ENCODE measurements at places on chromosomes 12 and 14. TPM values are rescaled to one million over a fixed set of nuclear protein-coding genes. Genes with fewer than 3 reads are reported as not detected.
A peak's percentile ranks its signal among the peaks of the same experiment; 100 is the strongest.

Gene PLEKHG7
- total RNA-seq = not detected

GRCh38 chr12:79069009-79069408 lies 204.4 kb downstream of the SYT1 start:
- no peaks in the 10 kb centered on the region for H3K36me3 ChIP-seq
- no peak overlapping the region for H3K4me3 ChIP-seq
- H3K27me3 ChIP-seq = no peaks in the 10 kb centered on the region
- H3K27ac ChIP-seq = no peak overlapping the region
- DNase-seq = no peak

DNA sequence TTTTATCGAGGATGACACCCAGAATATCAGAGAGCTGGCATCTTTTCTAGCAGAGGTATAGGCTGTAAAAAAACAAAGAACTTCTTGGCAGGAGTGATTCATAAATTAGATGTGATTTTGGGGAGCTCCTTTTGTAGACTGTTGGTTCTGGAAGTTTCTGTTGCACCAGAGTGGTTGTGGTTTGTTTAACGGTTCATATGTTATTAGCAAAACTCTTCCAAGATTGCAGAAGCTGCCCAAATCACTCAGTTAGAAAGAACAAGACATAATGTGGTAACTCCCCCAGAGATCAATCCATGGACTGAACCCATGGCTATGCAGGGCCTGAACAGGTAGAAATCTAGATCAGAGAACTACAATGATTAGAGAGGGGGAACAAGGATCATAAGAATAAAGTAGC lies 6.7 kb upstream of the RNASE10 start:
- H3K27ac ChIP-seq = peak overlapping the region; percentile 61
- no peak overlapping the region for H3K4me3 ChIP-seq
- H3K27me3 ChIP-seq = no peaks in the 10 kb centered on the region
- peaks cover 11% of the 10 kb centered on the region for H3K4me1 ChIP-seq

- peaks cover 15% of the 10 kb centered on the region for H3K4me1 ChIP-seq
- no peak for DNase-seq
- H3K27ac ChIP-seq = peak overlapping the region; percentile 29
- H3K36me3 ChIP-seq = peaks cover 9% of the 10 kb centered on the region
- H3K27me3 ChIP-seq = no peaks in the 10 kb centered on the region
- no peak overlapping the region for H3K4me3 ChIP-seq
Measured at GRCh38 chr14:63214417-63215196, 10.4 kb downstream of the RHOJ start.

GRCh38 chr12:32264961-32265360 lies 134.4 kb upstream of the FGD4 start:
- no peaks in the 10 kb centered on the region for H3K36me3 ChIP-seq
- H3K4me3 ChIP-seq = no peak overlapping the region
- H3K27ac ChIP-seq = no peak overlapping the region
- H3K4me1 ChIP-seq = no peaks in the 10 kb centered on the region

DNA sequence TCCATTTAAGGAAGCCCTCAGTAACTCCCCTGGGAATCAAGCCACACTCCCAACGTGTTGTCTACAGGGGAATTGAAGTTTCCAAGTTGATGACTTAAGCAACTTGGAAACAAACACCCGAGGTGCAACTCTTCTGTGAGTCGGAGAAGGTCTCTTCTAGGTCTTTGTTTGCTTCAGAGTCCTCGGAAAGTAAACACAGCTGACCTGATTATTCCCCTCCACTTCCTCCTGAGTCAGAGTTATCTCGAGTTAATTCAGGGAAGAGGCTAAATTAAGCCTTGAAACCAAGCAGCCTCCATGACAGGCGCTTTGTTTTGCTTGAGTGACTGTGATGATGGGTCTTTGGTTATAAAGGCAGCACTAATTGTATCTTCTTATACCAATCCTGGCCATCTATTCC lies 41.8 kb downstream of the TUNAR start:
- no peak overlapping the region for H3K27ac ChIP-seq
- H3K4me3 ChIP-seq = no peak overlapping the region
- H3K27me3 ChIP-seq = no peaks in the 10 kb centered on the region

DNA sequence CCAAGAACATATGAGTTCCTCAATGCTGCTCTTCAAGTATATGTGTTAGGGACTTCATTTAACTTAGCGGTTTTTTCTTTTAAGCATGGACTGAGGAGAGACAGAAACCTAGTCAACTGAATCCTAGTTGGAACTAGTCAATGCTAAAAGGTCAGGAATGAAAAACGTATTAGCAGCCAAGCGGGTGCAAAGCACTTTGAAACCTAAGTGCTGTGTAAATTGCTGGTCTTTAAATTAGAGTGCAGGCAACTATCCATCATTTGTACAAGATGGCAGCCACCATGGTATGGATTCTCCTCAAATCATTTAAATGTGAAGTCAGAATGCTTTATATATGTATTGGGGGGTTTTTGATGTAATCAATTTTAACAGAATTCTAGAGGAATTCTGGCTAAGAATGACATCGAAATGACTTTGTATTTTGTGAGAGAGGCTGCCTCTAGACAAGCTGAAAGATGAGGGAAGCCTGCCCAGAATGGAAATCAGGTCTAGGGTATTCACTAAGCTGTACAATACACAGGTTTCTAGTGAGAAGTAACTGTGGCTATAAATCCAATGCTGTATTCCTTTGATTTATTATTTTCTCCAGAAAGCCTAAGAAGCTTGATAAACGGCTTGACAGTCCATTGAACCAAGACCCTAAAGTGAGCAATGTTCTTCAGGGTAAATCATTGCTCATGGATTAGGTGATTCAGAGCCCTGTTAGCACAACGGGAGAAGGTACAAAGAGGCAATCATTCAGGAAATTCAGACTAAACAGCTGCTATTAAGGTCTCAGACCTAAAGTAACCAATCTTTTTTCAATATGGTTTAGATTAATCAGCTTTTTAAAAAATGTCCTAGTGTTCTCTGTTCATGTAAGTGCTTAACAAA lies 198.8 kb downstream of the ANO2 start:
- H3K4me1 ChIP-seq = no peaks in the 10 kb centered on the region
- no peaks in the 10 kb centered on the region for H3K27me3 ChIP-seq
- H3K27ac ChIP-seq = no peak overlapping the region
- H3K4me3 ChIP-seq = no peak overlapping the region
- H3K36me3 ChIP-seq = no peaks in the 10 kb centered on the region
- DNase-seq = no peak

DNA sequence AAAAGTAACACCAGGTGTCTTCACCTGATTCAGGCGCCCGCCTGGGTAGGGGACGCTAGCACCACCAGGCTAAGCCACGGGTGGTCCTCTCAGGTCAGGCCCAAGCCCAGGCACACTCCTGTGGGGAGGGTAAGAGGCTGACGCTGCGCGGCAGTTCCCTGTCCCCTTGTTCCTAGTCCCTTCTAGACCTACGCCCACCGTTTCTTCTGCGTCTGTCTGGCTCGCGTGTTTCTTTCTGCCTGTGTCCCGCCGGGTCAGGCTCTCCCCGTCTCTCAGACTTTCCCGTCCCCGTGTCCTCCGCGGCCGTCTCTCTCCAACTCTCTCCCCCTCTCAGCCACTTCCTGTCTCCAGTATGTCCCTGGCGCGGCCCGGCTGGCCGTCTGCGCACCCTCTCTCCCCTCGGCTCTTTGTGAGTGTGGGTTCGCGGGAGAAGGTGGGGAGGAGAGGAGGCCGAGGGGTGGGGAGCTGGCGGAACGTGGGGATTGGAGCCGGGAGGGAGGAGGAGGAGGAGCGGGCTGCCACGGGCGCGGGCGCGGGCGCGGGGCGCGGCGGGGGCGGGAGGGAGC lies 3.1 kb upstream of the TNS2 start:
- H3K27me3 ChIP-seq = no peaks in the 10 kb centered on the region
- H3K4me3 ChIP-seq = peak overlapping the region; percentile 77
- peak; percentile 91 for DNase-seq
- no peaks in the 10 kb centered on the region for H3K36me3 ChIP-seq
- H3K4me1 ChIP-seq = peaks cover 81% of the 10 kb centered on the region

GRCh38 chr12:119457271-119457670 lies 122.7 kb downstream of the CCDC60 start:
- no peak overlapping the region for H3K27ac ChIP-seq
- no peaks in the 10 kb centered on the region for H3K27me3 ChIP-seq

Gene ASB2
- total RNA-seq = 95.8 TPM

- H3K4me1 ChIP-seq = no peaks in the 10 kb centered on the region
- DNase-seq = no peak
- H3K36me3 ChIP-seq = peaks cover 37% of the 10 kb centered on the region
- no peak overlapping the region for H3K4me3 ChIP-seq
Measured at GRCh38 chr12:121273364-121273896, 23.1 kb downstream of the CAMKK2 start.

GRCh38 chr12:11836282-11837151 lies 187.0 kb downstream of the ETV6 start:
- H3K27ac ChIP-seq = peak overlapping the region; percentile 30
- peaks cover 6% of the 10 kb centered on the region for H3K36me3 ChIP-seq
- H3K4me1 ChIP-seq = peaks cover 13% of the 10 kb centered on the region
- H3K27me3 ChIP-seq = no peaks in the 10 kb centered on the region
- H3K4me3 ChIP-seq = no peak overlapping the region

Gene TRPV4
- total RNA-seq = 0.32 TPM

GRCh38 chr12:72226510-72226909 lies 45.7 kb upstream of the TRHDE start:
- no peak overlapping the region for H3K27ac ChIP-seq
- no peaks in the 10 kb centered on the region for H3K36me3 ChIP-seq
- no peaks in the 10 kb centered on the region for H3K27me3 ChIP-seq
- DNase-seq = no peak
- no peaks in the 10 kb centered on the region for H3K4me1 ChIP-seq

DNA sequence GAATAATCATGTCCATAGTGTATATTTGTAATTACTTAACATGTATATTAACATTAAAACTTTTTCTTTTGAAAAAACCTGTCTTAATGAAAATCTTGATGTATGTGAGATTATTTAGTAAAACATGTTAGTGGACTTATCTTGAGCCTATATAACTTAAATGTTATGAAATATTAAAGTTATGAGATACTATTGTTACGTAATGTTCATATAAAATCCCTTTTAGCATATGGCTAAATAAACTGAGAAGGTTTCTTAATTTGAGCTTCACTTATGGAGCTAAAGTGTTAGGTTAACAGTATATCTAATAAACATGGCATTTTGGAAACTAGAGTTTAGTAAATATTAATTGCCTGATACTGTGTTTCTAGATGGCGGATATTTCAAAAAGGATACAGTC lies 59.9 kb downstream of the MIA2 start:
- no peaks in the 10 kb centered on the region for H3K27me3 ChIP-seq
- no peaks in the 10 kb centered on the region for H3K4me1 ChIP-seq
- DNase-seq = no peak
- H3K4me3 ChIP-seq = no peak overlapping the region

DNA sequence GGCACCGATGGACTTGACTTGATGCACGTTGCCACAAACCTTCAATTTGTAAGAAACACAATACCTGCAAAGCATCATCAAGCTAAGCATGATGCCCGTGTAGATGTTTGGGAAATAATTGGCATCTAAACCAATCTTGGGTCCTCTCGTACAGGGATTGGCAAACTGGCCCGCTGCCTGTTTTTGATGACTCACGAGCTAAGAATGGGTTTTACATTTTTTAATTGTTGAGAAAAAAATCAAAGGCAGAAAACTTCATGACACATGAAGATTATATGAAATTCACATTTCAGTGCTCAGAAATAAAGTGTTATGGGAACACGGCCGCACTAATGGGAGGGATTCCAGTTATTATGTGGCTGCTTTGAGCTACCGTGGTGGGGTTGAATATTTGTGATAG lies 10.9 kb downstream of the MTA1 start:
- no peaks in the 10 kb centered on the region for H3K36me3 ChIP-seq
- no peaks in the 10 kb centered on the region for H3K27me3 ChIP-seq
- H3K27ac ChIP-seq = no peak overlapping the region
- peaks cover 17% of the 10 kb centered on the region for H3K4me1 ChIP-seq
- DNase-seq = no peak

DNA sequence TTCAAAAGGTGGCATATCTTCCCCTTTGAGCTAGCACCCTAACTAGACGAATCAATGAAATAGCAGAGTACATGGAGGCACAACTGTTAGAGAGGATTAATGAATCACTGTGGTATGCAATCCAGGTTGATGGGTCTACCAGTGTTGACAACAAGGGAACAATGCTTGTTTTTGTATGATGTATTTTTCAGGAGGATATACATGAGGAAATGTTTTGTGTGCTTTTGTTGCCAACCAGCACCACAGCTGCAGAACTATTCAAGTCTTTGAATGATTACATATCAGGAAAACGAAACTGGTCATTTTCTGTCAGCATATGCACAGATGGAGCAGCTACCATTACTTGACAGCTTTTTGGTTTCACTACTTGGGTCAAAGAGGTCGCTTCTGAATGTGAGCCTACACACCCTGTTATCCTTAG lies 142.6 kb downstream of the GPHN start:
- no peaks in the 10 kb centered on the region for H3K36me3 ChIP-seq
- no peaks in the 10 kb centered on the region for H3K27me3 ChIP-seq
- no peaks in the 10 kb centered on the region for H3K4me1 ChIP-seq

DNA sequence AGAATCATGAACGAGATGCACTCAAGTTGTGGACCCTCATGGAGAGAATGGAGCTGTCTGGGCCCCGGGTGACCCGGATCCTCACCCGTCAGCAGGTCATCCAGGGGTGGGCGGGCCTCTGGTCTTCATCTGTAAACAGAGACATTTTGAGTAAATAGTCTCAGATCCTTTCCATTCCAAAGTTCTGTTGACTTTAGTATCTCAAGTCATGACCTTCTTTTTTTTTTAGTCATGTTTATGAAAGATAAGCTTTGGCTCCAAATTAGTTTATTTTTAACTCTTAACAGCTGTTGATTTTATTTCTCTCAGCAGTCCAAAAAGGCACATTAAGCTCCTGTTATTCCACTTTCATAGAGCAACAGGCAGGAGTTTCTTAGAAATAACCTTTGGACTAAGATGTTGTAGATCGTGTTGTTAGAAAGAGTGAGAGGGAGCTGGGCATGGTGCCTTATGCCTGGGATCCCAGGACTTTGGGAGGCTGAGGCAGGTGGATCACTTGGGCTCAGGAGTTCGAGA lies 48.9 kb upstream of the AMN start:
- no peaks in the 10 kb centered on the region for H3K27me3 ChIP-seq
- H3K4me3 ChIP-seq = no peak overlapping the region
- H3K27ac ChIP-seq = no peak overlapping the region
- peaks cover 6% of the 10 kb centered on the region for H3K4me1 ChIP-seq
- H3K36me3 ChIP-seq = peaks cover 3% of the 10 kb centered on the region
- no peak for DNase-seq

DNA sequence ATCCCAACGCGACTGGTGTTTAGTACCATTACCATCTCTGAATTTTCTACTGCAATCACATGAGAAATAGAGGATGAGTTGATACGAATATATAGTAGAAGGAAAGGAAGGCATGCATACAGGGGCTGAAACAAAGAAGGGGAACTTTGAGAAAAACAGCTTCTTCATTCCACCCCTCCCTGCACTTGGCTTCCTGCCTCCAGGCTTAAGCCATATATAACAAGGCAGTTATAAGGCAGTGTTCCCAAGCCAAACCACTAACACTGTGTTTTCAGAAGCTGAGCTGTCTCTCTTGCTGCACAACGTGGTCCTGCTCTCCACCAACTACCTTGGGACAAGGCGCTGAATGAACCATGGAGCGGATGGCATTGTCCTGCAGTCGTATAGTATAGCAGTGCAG lies 11.0 kb downstream of the LETMD1 start:
- no peaks in the 10 kb centered on the region for H3K4me1 ChIP-seq
- no peak for DNase-seq
- no peak overlapping the region for H3K4me3 ChIP-seq
- H3K27ac ChIP-seq = no peak overlapping the region
- peaks cover 100% of the 10 kb centered on the region for H3K36me3 ChIP-seq

GRCh38 chr14:36256126-36256801 lies 64.2 kb downstream of the MBIP start:
- no peak overlapping the region for H3K27ac ChIP-seq
- H3K4me1 ChIP-seq = no peaks in the 10 kb centered on the region
- DNase-seq = no peak
- H3K27me3 ChIP-seq = no peaks in the 10 kb centered on the region

Data from heart left ventricle (tissue), 16 donors.